CD4-positive, alpha-beta memory T cell (primary cell): ENCODE measurements at places on chromosomes 4 and X. TPM values are rescaled to one million over a fixed set of nuclear protein-coding genes. Genes with fewer than 3 reads are reported as not detected.
A peak's percentile ranks its signal among the peaks of the same experiment; 100 is the strongest.

The ENOPH1 gene
- total RNA-seq: 26.1 TPM

The FGF5 gene
- total RNA-seq: 0.06 TPM

The ERAS gene
- not detected for total RNA-seq

The CT45A3 gene
- total RNA-seq: not detected

The UGT2B10 gene
- not detected for total RNA-seq

DNA sequence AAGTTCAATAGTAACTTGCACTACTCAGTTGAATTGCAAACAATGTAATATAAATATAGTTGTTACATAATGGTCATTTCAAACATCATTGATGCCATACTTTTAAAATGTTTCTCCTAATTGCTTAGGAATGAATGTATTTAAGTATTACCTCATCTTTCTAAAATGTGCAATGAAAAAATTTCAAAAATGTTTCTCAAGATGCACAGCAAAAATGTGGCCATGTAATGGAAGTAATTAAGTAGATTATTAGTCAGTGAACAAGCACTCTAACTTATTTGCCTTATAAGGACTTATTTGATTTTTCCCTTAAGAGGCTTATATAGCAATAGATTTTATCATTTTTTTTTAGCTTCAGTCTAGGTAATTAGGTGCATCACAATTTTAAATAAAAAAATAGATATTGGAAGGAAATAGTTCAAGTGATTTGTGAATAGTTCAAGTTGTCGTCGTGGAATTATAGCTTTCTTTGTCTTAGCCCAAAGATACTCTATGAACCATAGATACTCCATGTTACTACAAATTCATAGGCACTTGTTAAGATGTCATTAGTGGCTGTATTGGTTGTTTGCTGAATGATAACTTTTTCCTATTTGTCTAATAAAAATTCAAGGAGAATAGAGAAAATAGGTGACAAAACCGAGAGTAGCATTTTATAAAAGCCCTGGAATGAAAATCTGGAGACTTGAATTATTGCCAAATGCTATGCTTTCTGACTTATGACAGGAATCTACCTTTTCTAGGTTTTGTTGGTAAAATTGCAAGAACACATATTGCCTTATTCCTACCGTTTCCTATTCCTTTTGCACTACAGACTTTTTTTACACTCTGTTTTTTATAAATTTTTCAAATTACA lies 118.5 kb downstream of the TLL1 start:
- no peak overlapping the region for H3K4me3 ChIP-seq
- no peaks in the 10 kb centered on the region for H3K27me3 ChIP-seq
- no peaks in the 10 kb centered on the region for H3K4me1 ChIP-seq
- no peak for DNase-seq

- peaks cover 46% of the 10 kb centered on the region for H3K4me1 ChIP-seq
- H3K27me3 ChIP-seq: no peaks in the 10 kb centered on the region
- H3K4me3 ChIP-seq: no peak overlapping the region
- DNase-seq: no peak
- H3K36me3 ChIP-seq: no peaks in the 10 kb centered on the region
Observed at GRCh38 chrX:129739578-129739977, 799 bp downstream of the XPNPEP2 start.

- H3K36me3 ChIP-seq: no peaks in the 10 kb centered on the region
- no peak for DNase-seq
- H3K4me3 ChIP-seq: no peak overlapping the region
- H3K4me1 ChIP-seq: no peaks in the 10 kb centered on the region
- H3K27me3 ChIP-seq: no peaks in the 10 kb centered on the region
Observed at GRCh38 chr4:3860061-3860912, 94.1 kb downstream of the ADRA2C start.

GRCh38 chrX:154534526-154535322 lies 11.9 kb downstream of the G6PD start:
- H3K4me3 ChIP-seq: no peak overlapping the region
- peaks cover 3% of the 10 kb centered on the region for H3K36me3 ChIP-seq
- H3K4me1 ChIP-seq: peaks cover 8% of the 10 kb centered on the region
- H3K27ac ChIP-seq: peak overlapping the region; percentile 43

DNA sequence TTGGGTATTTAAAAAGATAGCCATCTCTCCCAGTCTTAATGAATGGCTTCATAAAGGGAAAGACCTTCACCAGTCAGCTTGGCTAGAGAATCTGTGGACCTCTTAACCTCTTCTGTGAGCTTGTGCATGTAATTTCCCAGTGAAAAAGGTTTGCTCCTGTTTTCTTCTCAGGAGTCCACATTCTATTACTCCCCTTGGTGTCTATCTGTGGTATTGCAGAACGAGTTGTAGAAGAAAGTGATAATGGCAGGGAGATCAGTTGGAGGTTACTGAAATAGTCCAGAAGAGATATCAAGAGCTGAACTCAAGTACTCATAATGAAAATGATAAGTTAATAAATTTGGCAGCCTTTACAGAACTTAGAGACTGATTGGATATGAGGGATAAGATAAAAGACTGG lies 16.5 kb upstream of the VAMP7 start:
- no peaks in the 10 kb centered on the region for H3K27me3 ChIP-seq
- DNase-seq: no peak
- no peaks in the 10 kb centered on the region for H3K4me1 ChIP-seq
- no peak overlapping the region for H3K27ac ChIP-seq

DNA sequence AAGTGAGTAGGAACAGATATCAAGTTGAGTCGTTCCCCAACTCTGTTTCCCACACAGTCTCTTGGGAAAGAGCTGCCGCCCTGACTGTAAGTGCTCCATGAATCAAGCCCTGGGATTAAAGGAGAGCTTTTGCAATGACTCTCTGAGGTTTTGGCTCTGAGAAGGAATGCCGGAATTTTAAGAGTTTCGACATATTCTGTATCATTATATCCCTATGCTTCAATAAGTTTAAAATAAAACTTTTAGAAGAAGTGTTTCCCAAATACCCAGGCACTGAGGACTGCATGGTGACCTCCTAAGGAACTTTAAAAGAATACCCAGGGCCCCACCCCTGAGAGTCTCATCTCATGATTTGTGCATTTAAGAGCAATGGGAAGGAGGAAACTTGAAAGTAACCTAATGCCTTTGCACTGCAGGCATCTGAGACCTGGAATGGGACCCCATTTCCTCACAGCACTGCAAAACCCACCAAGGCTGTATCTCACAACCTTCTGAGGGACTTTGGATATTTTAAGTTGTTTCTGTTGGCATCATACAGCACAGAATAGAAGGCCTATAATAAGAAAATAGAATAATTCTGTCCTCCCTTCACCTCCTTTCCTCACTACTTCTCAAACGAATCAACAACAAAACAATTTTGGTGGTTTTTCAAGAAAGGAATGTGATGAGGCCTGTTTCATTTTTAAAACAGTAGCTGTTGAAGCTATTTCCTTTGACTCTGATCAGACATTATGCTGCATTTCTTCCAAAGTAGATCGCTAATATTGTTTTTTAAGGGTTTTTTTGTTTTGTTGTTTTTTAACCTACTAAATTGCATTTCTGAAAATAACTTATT lies 121.2 kb downstream of the GASK1B start:
- no peak for DNase-seq
- H3K36me3 ChIP-seq: no peaks in the 10 kb centered on the region
- H3K4me3 ChIP-seq: no peak overlapping the region
- no peaks in the 10 kb centered on the region for H3K4me1 ChIP-seq

DNA sequence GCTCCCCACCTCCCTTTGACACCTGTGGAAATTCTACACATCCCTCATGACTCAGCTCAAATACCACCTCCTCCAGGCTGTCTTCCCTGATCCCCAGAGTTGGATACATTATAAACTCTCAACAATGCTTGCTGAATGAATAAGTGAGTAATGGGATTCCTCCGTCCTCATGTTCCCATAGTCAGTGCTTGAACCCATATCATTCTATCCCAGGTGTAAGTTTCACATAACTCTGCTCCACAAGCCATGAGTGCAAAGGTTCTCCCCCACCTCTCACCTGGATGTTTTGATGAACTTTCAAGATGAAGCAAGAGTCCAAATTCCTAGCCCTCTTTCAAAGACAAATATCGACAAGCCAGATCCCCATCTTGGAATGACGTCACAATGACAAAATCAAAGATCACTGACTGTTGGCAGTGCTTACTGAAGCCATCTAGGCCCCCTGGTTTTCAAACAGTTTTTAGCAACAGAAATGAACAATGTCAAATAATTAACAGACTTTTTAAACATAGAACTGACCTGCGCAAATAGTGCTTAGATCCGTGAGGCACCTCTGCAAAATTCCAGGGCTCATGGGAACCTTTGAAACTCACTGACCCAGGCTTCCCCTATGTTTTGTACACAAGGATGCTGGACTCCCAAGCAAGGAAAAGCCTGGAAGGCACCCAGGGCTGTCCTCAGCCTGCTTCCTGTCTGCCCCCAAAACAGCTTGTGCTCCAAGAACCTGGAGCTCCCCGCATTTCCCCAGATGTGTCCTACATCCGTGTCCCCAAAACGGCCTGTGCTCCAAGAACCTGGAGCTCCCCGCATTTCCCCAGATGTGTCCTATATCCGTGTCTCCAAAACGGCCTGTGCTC lies 4.0 kb downstream of the SLC2A9 start:
- H3K4me1 ChIP-seq: peaks cover 14% of the 10 kb centered on the region
- no peaks in the 10 kb centered on the region for H3K27me3 ChIP-seq
- H3K36me3 ChIP-seq: no peaks in the 10 kb centered on the region
- DNase-seq: no peak

DNA sequence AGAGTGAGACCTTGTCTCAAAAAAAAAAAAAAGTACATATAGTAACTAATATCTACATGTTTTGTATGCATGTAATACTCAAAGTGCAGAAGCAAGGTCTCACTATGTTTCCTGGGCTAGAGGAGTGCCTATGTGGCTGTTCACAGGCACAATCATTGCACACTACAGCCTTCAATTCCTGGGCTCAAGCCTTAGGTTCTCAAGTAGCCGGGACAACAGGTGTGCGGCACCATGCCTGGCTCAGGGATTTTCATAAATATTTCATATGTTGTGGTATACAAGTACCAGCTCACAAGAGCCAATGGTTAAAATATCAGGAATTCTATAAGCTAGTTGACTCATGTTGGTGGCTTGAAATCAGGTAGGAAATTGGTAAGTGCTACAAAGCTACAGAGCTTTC lies 94.8 kb downstream of the LARP7 start:
- no peak overlapping the region for H3K27ac ChIP-seq
- no peak overlapping the region for H3K4me3 ChIP-seq
- H3K4me1 ChIP-seq: no peaks in the 10 kb centered on the region
- no peaks in the 10 kb centered on the region for H3K27me3 ChIP-seq
- no peaks in the 10 kb centered on the region for H3K36me3 ChIP-seq

DNA sequence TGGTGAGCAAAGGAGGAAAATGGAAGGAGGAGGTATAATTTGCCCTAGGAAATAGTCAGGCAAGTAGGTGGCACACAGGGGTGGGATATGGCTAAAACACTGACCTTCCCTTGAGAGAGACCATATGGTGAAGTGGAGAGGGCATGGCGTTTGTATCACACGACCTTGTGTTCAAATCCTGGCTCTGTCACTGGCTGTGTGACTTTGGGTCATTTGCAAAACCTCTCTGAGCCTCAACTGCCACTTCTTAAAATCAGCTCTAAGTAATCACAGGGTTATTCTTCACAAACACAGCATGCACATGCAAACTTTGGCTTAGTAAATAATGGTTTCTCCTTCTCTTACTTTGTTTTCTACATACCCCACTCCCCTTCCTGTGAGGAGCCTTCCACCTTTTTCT lies 8.7 kb downstream of the PDGFRA start:
- H3K4me1 ChIP-seq: peaks cover 9% of the 10 kb centered on the region
- H3K36me3 ChIP-seq: no peaks in the 10 kb centered on the region
- DNase-seq: no peak
- H3K4me3 ChIP-seq: no peak overlapping the region
- H3K27me3 ChIP-seq: no peaks in the 10 kb centered on the region
- no peak overlapping the region for H3K27ac ChIP-seq

DNA sequence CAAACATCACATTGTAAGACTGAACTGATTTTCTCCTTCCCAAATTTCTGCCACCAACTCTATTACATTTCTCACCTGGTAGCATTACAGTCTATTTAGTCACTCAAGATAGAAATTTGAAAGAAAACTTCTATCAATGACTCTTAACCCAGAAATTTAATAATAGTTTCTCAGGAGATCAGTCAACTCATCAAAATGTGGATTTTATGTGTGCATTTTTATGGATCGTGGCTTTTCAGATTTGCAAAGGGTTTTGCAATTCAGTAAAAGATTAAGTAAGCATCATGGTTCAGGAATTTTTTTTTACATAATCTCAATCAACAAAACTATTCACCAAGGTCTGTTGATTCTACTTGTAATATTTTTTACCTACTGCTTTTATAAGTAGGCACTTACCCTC lies 111.1 kb downstream of the CFAP299 start:
- no peak for DNase-seq
- no peaks in the 10 kb centered on the region for H3K36me3 ChIP-seq
- H3K27me3 ChIP-seq: no peaks in the 10 kb centered on the region

GRCh38 chr4:79964400-79965211 lies 108.4 kb downstream of the ANTXR2 start:
- H3K4me1 ChIP-seq: no peaks in the 10 kb centered on the region
- no peaks in the 10 kb centered on the region for H3K36me3 ChIP-seq
- H3K4me3 ChIP-seq: no peak overlapping the region
- no peaks in the 10 kb centered on the region for H3K27me3 ChIP-seq
- H3K27ac ChIP-seq: no peak overlapping the region

- DNase-seq: no peak
- no peaks in the 10 kb centered on the region for H3K27me3 ChIP-seq
- no peak overlapping the region for H3K27ac ChIP-seq
- H3K4me3 ChIP-seq: no peak overlapping the region
- no peaks in the 10 kb centered on the region for H3K4me1 ChIP-seq
Observed at GRCh38 chr4:53614591-53614990, 23.3 kb upstream of the LNX1 start.

- no peaks in the 10 kb centered on the region for H3K36me3 ChIP-seq
- no peak for DNase-seq
Observed at GRCh38 chrX:115031989-115032388, 14.6 kb upstream of the IL13RA2 start.

DNA sequence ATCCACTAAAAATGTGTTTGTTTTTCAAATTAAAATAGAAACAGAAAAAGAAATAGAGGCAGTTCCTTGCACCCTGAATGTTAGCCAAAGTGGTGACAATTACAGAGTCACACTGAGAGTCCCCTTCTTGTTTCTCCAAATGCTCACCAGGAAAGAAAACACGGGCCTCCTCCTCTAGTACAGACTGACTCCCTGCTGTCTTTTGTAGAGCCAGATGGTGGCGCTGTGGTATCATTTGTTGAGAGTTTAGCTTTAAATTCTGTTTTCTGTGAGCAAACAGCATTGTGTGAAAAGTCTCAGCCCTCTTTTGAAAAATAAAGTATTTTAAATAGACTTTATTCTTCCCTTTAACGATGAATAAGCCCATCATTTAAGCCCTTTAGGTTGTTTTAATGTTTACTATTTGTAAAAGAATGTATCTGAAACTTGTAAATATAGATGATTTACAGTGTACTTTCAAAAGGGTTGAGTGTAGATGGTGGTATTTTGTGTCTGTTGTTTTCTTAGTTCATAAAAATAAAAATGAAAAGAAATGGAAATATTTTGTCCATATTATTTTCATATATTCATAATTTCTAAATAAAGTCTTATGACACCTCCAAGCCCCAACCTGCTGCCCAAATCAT lies 36.9 kb upstream of the ATOH1 start:
- H3K27ac ChIP-seq: no peak overlapping the region
- no peak overlapping the region for H3K4me3 ChIP-seq
- no peaks in the 10 kb centered on the region for H3K4me1 ChIP-seq
- no peaks in the 10 kb centered on the region for H3K27me3 ChIP-seq
- no peak for DNase-seq

GRCh38 chr4:76305971-76306881 lies at the start of gene STBD1:
STBD1 (plus strand) TSS chr4:76306733; CDS start chr4:76306770, 37 bp downstream.
- peaks cover 39% of the 10 kb centered on the region for H3K4me1 ChIP-seq
- peak; percentile 32 for DNase-seq
- peak within 1 kb of the TSS; percentile 34 for H3K27ac ChIP-seq
